ENCODE measurements at places on chromosomes 2 and 18.

GRCh38 chr18:73365018-73365417 lies 497.2 kb upstream of the NETO1 start:
- DNase-seq, result no peak

- DNase-seq, result peak; percentile 95
These were observed at the start of gene ZNF2 for GRCh38 chr2:95165371-95166064. Gene ZNF2 (plus strand): TSS chr2:95165809. CDS start chr2:95176227, 10,418 bp downstream.

DNA sequence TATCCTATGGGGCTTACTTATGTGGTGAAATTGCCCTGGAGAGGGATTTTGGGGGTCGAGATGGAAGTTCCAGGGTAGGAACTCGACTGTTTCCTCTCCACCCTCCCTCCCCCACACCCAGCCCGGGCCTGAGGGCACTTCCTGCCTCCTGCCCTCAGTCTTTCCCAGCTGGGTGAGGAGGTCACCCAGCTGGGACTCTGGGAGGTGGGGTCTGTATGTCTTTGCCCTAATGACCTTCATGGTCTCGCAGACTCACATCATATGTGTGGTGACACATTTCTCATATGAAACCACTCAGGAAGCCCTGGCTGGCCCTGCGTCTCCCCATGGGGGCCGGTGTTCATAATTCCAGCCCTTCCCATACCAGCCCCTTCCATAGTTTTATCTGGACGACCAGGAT lies 12.4 kb downstream of the ATOH8 start:
- no peak for DNase-seq

DNA sequence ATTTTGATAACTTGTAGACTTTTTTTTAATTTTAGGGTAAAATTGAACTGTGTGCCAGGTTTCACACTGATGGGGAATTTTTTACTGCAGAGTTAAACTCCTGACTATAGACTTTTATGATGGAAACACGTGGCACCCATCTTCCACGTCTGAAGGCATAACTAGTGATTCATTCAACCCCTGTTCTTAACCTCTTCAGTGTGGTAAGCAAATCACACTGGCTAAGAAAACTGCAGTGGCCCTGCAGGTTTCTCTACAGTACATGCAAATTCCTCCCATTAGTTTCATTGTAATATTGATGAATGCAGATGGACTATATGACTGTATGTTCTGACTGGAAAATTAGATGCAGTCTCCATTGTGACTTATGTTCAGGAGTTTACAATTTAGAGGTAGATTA lies 47.2 kb downstream of the SMAD4 start:
- DNase-seq, result no peak

DNA sequence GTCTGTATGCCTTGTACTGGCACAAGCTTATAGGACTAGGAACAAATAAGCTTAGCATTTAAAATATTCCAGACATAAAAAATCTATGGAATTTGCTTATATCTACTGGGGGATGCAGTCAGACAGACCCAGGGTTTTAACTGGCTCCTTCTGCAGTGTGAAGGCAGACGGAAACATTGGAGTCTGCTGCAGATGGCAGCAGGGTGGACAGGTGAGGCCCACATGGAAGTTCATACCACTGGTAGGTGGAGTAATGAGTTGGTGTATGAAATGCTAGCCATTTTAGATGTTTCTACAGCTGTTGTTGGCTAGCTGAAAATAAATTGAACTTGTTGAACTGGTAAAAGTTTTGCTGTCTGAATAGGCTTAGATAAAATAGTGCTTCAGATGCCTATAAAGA lies 17.7 kb downstream of the SPTBN1 start:
- no peak for DNase-seq

DNA sequence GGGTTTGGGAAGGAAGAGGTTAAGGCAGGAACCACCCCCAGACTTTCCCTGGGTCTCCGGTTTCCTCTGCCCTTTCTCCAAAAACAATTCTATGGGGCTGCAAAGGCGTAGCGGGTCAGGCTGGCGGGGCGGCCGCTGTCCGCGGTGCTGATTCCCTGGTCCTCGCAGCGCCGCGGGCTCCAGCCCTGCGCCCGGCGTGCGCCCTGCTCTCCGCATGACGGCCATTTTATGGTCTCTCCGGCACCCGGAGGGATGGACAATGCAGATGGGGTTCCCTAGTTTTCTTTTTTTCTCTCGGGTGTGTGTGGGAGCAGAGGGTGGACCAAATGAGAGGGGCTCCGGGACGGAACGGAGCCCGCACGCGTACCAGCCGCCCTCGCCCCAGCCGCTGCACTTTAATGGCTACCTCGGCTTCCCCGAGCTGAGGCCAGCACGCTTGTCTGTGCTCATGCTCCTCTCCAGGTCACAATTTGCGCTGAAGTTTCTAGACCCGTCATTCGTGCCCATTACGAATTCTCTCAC lies 1.6 kb downstream of the ST8SIA3 start:
- DNase-seq, result peak; percentile 55

- DNase-seq, result no peak
These were observed 29.5 kb upstream of the LAPTM4A start for GRCh38 chr2:20080839-20081415.

- no peak for DNase-seq
These were observed 24.0 kb upstream of the ARPC2 start for GRCh38 chr2:218192902-218193430.

DNA sequence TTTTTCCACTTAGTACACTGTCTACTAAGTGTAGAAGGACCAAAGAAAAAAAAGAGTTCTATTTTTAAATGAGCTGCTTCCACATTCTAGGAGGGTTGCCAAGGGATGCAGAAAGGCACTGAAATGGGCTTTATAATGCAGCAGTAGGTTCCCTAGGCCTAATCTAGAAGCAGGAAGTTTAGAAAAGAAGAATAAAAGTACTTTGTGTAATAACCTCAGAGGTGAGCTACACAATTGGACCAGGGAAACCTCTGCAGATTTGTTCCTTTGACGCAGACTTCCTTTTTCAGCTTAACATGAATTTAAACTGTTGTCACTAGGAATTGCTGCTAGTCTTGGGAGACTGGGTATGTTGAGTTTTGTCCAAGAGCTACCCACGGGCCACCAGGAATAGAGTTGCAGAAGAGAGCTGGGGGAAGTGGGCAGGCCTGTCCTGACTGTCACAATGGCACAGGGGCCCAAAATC lies 34.6 kb upstream of the RAB1A start:
- no peak for DNase-seq

DNA sequence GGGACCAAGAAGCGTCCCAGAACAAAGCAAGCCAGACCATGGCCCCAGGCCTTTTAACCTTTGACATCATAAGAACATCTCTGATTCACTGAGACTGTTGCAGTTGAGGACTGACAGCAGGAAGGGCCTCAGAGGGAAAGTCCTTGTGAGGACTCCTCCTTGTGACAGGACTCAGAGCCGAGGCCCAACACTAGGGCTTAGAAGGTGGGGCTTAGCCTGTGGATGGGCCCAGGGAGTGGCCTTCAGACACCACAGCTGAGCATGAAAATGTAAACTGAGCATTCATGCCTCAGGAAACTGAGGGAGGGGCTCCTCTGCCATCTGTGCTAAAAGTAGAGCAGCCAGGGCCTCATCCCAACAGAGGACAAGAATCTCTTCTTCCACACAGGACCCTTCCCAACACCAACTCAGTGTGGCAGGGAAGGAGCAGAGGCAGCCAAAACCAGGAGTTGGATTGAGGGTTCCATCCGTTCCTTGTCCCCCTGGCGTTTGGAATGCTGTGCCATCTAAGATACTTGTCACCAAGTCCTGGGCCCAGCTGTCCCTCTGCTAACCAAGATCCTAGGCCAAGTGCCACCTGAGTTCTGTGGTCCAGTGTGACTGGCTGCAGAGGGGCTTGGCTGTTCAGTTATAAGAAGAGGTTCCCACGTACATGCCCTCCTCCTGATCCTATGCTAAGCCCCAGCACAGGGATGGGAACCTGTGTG lies 37.5 kb upstream of the CAB39 start:
- no peak for DNase-seq

- DNase-seq, result no peak
These were observed 42.3 kb downstream of the SLC4A1AP start for GRCh38 chr2:27705851-27706622.

- no peak for DNase-seq
These were observed 105.1 kb upstream of the TTC27 start for GRCh38 chr2:32522770-32523169.

- no peak for DNase-seq
These were observed 23.0 kb upstream of the RTTN start for GRCh38 chr18:70228536-70228935.

GRCh38 chr2:29033656-29034055 lies 40.7 kb downstream of the PCARE start:
- DNase-seq, result no peak

DNA sequence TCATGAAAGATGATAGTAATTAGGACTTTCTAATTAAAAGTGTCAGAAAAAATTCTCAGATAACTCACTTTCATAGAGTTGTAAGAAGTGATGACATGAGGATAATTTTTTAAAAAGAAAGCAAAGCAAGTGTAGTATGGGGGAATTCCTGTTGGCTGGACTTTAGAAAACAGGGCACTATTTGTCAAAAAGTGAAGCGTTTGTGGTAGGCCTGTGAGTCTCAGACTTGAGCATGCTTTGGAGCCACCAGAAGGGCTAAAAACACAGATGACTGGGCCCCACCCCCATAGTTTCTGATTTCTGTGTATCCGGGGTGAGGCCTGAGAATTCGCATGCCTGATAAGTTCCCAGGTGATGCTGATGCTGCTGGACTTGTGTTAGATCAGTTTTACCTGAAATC lies 222.6 kb upstream of the LRRTM1 start:
- DNase-seq, result no peak

DNA sequence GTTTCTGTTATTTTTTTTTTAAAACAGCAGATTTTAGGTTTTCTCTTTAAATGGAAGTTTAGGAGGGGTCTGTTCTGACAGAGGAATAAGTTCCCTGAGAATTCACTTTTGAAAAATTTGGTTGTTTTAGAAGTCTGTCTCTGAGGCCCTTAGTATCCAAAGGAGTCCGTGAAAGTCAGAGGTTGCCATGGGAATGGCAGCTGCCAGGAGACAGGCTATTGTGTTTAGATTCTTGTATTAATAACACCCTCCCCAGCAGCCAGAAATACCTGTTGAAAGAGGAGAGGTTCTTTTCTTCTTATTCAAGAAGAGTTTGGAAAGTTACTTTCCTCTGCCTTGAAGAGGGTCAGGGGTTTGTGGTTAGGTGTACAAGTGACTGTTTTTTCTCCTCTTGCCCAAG lies 29.5 kb downstream of the TNP1 start:
- no peak for DNase-seq

- DNase-seq, result no peak
These were observed 213.2 kb downstream of the KCNJ3 start for GRCh38 chr2:154911729-154912128.

DNA sequence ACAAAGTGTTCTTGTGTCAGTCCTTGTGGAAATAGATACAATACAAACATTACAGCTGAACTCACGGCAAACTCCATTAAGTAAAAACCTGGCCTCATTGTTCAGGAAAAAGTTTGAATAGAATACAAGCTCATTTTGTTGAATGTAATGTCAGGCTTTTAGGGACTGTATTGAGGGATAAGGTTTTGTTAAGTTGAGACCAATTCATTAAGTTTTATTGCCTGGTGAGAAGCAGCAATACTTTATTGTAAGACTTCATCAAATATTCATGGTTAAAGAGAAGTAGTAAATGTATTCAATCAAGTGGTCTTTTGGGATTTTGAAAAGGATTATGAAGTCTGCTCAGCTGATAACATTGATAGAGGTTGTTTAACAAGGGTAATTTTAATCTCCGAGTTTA lies 35.4 kb upstream of the METAP1D start:
- DNase-seq, result no peak

DNA sequence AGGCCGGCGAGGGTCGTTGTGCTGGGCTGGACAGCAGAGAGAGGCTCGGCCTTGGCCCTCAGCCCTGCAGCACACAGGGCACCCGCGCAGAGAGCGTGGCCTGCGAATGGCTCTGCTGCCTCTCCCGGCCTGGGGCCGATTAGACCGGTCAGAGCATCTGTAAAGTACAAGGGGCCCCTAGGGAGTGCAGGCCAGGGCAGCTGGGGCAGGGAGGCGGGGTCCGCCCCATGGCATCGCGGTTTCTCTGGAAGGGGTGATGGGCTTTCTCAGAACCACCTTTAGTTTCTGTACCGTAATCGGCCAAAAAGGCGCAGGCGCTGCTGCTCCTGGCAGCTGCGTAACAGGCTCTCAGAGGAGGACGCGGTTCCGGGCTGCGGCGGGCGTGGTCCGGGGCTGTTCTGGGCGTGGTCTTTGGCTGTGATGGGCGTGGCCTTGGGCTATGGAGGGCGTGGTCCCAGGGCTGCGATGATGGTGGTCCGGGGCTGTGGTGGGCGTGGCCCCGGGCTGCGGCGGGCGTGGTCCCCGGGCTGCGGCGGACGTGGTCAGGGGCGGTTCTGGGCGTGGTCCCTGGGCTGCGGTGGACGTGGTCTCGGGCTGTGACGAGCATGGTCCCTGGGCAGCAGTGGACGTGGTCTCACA lies 1.5 kb upstream of the GPR148 start:
- peak; percentile 29 for DNase-seq

DNA sequence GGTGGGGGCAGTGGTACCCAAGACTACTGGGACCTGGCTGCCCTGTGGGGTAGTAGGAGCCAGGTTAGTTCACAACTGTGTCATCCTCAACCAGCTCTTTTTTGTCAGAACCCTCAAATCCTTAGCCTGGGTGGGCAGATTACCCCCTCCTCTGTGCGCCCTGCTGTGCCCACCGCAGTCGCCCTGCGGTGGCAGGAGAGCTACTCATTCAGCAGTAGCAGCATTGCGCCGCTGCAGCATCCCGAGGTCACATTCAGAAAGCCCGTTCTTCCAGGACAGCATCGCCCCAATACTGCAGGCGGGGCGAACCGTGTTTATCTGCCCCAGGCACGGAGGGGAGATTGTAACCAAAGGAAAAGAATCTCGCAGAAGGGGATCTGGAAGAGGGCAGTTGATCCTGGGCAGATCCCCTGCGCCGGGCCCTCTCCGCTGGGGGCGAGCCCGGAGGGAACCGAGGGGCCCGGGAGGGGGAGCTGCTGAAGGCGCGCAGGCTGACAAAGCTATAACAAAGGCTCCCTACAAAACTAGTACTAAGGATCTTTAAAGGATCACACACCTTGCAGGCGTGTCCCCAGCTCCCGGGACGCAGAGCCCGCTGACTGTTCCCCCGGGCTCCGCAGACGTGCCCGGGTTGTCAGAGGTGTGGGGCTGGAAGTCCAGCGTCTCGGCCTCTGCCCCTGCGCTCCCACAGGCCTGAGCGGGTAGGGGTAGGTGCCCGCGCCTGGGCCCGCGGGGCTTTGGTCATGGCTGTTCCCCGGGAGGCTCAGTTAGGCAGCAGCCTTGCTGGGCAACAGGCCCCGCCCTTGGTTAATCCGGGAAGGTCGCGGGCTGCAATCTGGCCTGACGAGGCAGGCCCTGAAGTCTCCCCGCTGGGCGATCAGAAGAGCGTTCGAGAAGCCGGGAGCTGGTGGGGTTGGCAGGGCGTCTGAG lies 13.2 kb downstream of the POU3F3 start:
- no peak for DNase-seq

- no peak for DNase-seq
These were observed 630.9 kb downstream of the NYAP2 start for GRCh38 chr2:226030369-226030768.

GRCh38 chr2:146123256-146123655 lies 1603.3 kb upstream of the ZEB2 start:
- DNase-seq, result no peak

Data from frontal cortex (tissue), 4 donors.